Activated CD4-positive, alpha-beta T cell treated with anti-CD3 and anti-CD28 coated beads for 4 hours (primary cell): ENCODE measurements at places on chromosomes 3 and 15.

- peak; percentile 85 for DNase-seq
Observed at GRCh38 chr15:90071220-90071807, 31.0 kb downstream of the IDH2 start.

- DNase-seq, result no peak
Observed at GRCh38 chr3:65093641-65094040, 405.8 kb upstream of the ADAMTS9 start.

GRCh38 chr15:78726870-78727551, 84.3 kb downstream of the ADAMTS7 start:
- DNase-seq, result no peak

DNA sequence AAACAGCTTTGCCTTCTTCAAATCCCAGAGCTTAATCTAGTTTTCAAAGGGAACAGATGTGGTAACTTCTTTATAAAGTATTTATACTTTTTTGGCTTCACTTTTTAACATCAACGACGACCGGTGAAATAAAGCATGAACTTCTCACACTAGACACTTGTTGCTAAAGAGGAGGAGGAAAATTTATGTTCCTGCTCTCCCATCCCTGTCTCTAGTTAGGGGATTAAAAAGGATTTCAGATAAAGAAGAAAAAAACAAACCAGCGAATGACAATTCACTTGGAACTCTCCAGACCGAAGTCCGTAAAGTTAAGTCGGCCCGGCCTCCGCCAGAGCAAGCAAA, 672 bp downstream of the NEDD4 start:
- DNase-seq, result no peak

GRCh38 chr3:156788846-156789245, 37.3 kb upstream of the LEKR1 start:
- no peak for DNase-seq

- no peak for DNase-seq
Observed at GRCh38 chr3:171363202-171363601, 97.0 kb downstream of the TNIK start.

- DNase-seq, result no peak
Observed at GRCh38 chr3:14460342-14461005, 58.1 kb downstream of the SLC6A6 start.

DNA sequence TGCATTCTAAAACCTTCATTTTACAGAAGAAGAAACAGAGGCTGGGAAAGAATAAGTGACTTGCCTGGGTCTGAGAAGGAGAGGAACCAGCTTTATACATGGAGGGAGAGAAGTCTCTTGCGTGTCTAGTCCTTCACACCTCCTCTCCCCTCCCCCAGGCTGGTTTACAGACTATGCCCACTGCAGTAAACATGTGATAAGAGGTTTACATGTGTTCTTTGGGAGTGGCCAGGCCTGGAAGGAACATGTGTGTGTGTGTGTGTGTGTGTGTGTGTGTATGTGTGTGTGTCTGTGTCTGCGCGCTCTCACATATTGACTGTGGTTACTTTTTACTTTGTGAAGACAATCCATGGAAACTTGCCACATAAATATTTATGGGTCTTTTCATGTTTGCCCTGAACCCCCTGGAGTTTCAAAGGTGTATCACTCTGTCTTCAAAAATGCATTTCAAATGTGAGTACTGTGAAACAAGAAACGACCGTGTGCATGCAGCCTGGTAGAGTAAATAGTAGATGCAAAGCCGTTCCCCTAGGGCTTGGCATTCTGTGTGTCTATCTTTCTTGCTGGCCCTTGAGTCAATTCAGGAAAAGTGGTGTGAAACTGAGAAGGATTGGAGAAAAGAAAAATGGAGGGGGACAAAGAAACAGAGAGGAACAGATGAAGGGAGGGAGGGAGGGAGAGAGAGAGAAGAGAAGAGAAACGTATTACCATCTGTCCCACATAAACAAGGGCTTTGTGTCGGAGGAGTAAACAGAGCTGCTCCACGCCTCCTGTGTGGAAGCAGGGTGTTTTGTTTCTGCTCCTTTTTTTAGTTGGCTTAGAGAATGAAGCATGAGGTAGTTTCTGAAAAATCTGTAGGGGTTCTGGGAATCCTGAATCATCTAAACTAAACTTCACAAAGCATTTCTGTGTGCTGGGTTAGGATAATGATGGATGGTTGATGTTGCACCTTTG, 51.7 kb downstream of the CLDN11 start:
- no peak for DNase-seq

DNA sequence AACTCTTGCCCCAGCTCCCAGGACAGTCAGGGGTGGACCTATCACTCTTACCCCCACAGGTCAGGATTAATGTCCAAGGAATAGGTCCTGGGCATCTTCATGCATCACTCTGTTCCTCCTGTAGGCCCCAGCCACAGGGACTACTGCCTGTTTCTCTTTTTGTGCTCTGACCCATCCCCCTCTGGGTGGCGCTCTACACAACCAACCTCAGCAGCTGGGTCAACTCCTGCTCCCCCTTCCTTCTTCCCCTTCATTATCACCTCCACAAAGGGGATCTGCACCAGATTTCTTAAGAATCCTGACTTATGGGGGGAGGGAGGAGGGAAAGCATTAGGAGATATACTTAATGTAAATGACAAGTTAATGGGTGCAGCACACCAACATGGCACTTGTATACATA, 12.2 kb upstream of the TRANK1 start:
- DNase-seq, result no peak

- DNase-seq, result no peak
Observed at GRCh38 chr15:31004220-31004733, 12.8 kb upstream of the MTMR10 start.

- no peak for DNase-seq
Observed at GRCh38 chr15:57079446-57079845, 161.0 kb downstream of the TCF12 start.

DNA sequence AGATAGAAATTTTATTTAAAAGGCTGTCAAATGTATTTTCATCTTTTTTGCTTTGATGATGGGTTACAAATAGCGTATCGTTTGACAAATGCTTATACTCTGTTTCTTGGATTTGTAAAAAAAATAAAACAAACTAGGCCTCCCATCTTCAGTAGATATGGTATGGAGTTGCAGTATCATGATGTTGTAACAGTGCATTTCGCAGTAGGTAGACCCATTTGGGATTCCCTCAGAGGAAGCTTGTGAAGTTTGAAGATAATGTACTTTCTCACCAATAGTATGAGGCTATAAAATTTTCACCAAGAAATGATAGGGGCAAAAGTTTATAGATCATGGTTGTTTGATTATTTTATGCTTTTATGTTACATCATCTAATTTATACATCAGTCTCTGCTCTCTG, 10.8 kb downstream of the MBNL1 start:
- DNase-seq, result no peak

DNA sequence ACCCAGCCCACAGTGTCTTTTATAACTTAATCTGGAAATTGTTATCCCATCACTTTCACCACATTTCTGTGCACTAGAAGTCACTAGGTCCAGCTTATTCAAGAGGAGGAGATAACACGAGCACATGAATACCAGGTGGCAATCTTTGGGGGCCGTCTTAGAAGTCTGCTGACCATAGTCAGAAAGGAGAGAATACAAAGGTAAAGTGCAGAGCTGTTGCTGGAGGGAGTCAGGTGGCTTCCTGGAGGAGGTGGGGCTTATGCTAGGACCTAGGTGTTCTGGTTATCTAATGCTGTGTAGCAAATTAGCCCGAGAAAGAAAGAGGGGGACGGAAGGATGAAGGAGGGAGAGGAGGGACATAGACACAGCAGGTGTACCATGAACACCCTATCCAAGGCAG, 46.5 kb downstream of the SLC6A20 start:
- DNase-seq, result no peak
